Femur (tissue), 1 donor: ENCODE measurements at places on chromosomes 11 and 22.

GRCh38 chr22:25332386-25332785, 112.9 kb downstream of the CRYBB2 start:
- DNase-seq, result no peak

- DNase-seq, result no peak
Measured at GRCh38 chr11:44808053-44808753, 81.4 kb downstream of the TSPAN18 start.

GRCh38 chr11:99814021-99814420, 793.3 kb downstream of the CNTN5 start:
- DNase-seq, result no peak

- DNase-seq, result no peak
Measured at GRCh38 chr11:70838198-70838597, 414.2 kb downstream of the SHANK2 start.
